Hematopoietic multipotent progenitor cell treated with erythropoietin and hydrocortisone succinate and interleukin-3 and kit ligand, for 4 days (in vitro differentiated cells): ENCODE measurements at places on chromosomes 7 and 10.

- DNase-seq = no peak
Observed at GRCh38 chr7:138208864-138209263, 132.6 kb downstream of the AKR1D1 start.

DNA sequence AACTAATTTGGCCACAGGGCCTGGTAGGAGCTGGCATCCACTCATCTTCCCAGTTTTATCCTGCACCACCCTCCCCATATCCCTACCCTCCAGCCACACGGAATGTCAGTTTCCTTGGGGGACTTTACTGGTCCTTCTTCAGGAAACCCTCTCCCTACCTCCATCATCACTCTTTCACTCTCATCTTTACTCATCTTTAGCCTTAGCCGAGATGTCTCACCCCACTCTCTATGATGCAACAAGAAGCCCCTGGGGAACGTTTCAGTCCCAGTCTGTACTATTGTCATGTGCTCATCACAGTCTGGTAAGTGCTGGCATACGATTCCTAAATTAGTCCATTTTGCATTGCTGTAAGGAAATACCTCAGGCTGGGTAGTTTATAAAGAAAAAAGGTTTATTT is 34.9 kb upstream of the TMEM248 start:
- no peak for DNase-seq

GRCh38 chr7:25600262-25600920 is 372.1 kb upstream of the NPVF start:
- no peak for DNase-seq

DNA sequence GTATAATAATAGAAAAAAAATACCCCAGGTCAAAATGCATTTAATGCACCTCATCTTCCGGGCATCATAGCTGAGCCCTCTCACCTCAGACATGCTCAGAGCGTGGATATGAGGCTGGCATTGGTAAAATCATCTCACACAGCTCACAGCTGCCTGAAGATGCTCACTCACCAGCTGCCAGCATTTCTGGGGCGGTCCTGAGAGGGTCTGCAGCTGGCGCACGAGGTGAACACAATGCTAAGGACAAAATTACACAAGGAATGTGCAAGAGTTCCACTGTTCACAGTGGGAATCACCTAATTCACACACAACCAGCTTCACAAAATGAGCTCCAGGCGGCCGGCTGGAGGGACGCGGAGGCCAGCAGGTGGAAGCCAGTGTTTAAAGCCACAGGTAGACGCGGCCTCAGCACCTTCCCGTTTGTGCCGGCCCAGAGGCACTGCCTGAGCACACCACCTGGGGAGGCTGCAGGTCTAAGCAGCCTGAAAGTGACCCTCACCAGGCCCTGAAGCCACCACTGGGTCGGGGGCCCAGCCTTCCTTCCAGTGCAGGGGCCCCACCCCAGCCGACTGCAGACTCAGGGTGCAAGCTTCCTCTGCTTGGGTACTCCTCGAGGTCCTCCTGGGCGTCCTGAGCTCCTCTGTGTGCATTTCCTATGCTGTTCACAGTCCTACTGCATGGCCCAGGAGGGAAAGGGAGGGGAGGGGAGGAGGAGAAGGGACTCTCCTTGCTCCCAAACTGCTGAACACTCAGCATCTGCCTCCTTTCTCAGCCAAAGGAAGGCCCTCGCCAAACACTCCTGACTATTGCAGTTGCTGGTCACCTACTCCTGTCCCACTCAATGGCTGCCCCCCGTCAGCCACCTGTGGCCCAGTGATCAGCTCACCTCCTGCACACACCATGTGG is 61.2 kb upstream of the FAM20C start:
- DNase-seq = no peak

DNA sequence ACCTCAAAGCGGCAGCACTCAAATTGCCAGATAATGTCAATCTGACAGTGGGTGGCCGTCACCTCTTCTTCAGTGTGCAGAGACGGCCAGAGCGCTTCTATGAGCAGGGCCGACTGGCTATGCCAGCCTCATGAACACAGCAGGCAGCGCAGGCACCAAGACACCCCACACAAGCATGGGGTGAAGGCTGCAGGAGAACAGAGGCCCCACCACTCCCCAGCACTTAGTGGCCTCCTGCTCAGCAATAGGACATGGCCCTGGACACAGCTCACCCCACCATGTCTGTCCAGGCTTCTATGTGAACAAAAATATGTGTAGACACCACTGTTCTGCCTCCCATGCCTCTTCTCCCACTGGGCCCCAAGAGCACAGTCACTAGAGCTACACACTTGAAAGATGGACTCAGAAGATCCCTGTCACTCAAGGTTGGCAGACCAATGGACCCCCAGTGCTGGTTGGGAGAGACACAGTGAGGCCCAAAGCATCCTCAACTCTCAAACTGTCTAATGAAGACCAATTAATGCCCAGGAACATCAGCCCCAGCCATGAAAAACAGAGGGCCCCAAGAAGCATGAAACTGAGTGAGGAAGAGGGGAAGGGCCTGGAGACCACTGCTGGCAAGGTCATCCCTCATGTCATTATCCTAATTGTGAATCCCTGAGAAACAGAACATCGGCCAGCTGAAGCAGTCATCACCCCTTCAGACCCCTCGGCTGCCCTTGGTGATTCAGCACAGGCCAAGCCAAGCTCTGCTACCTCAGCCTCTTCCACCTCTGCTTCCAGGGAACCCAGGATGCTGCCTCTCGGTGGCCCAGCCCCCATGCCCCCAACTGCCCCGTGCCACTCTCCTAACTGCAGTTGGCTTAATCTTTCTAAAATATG is 77.7 kb downstream of the GRID1 start:
- no peak for DNase-seq

DNA sequence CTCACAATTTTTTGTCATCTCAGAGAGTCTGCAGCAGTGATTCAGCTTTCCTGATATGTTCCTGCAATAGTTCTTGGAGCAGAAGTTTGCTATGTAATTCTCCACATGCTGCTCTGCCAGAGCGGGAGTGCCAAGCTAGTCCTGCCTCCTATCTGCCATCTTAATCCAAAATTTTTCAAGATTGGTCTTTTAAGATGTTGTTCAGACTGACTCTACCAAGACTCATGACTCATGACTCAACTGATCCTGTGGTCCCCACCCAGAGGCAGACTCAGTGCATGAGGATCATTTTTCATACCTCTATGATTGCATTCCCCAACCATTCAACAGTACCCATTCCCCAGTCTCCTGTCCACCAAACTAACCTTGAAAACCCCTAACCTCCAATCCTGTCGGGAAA is 470.8 kb downstream of the INHBA start:
- DNase-seq = no peak

- no peak for DNase-seq
Observed at GRCh38 chr10:5631936-5632335, 34.5 kb downstream of the ASB13 start.

GRCh38 chr7:102165136-102165535 is 121.5 kb upstream of the SH2B2 start:
- no peak for DNase-seq

DNA sequence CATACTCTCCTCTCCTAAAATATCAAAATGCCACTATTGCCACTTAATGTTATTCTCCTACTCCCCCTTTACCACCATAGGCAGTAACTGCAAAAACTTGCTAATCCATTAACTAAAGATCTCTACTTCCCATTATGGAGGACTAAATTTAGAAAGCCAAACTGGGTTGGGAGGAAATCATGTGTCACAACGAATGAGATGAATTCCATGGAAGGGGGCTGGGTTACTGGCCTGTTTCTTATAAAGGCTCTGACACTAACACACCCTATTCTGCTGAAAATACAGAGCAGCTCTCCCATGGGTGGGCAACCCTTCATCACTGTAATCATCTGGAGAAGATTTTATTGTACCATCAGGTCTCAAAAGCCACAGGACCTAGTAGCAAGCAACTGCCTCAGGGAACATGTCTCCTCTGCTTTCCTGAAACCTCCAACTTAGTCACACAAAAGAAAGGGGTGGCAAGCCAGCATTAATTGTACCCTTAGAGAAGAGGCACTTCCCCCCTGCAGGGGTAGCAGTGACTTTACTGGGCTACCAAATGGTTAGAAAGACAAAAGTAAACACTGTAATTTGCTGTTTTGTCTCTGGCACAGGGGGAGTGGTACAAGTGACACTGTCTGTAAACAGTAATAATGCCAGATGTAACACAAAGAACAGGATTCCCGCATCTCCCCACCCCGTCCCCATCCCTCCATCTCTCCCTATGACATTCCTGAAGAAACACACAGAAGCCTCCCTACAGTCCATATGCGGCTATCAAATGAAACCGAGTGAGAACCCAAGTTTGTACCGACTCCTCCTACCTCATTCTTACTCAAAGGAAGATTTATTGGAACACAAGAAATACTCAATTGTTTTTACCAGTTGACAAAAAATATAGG is 81.6 kb downstream of the ARMH3 start:
- peak; percentile 44 for DNase-seq

GRCh38 chr7:116417593-116418345 is 81.8 kb upstream of the CAV2 start:
- peak; percentile 49 for DNase-seq

DNA sequence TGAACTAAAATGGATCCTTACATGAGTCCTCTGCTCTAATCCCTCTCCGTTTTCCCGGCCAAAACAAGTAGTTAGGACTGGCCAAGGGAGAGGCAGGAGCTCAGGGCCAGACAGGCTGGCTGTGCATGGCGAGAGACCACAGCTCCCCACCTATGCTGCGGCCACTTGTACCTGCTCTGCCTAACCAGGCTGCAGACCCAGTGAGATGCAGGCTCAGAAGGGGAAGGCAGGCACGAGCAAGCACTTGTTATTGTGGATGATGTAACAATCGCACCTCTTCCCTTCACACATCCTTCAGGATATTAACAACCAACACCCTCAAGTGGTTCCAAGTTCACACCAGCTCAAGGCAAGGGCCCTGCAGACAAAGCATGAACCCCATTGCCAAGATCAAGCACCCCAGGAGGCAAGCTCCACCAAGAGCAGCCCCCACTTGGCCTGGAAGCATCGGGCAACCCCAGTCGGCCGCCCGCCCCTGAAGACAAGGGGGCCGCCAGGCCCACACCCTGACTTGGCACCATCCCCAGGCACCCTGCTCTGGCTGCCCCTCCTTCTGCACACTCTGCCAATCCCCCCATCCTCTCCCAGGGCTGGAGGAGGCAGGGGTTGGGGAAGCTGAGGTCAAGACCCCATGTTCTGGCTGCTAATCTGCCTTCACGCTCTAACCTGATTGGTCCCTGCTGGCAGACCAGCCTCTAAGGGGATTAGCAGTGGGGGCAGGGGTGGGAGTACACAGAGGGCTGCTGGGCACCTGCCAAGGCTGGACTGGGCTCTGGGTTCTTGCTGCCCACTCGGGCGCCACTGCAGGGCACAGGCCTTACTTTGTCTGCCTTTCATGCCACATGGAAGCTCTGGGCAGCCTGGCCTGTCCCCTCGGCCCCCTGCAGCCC is 111.3 kb downstream of the SLIT1 start:
- DNase-seq = no peak

DNA sequence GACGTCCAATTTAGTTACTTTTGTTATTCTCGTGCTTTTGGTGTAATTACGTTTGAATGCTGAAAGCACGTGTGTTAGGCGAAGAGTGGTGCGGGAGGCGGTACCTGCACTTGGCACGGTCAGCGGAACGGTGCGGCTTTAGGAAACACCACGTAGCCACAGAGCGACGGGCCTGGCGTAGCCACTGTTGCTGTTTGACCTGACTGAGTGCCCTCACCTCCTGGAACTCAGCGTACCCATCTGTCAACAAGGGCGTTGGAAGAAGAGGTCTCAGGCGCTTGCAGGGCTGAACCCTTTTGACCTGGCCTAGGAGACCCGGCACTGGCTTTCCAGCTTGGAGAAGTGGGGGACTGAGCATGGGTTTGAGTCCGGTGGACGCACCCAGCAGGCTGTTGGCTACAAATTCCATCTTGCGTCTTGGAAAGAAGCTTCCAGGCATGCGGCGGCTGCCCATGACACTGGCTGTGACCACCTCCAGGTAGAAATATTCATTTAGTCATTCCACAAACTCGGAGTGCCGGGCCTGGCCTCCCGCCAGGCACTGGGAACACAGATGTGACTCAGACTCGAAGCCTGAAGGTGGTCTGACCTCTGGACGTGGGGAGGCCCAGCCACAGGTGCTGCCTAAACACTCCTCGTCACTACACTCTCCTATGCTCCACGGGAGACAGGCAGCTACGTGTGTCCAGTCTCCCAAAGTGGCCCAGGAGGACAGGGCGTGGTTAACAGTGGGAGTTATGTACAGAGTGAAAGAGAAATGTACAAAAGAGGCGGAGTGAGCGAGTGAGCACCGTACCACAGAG is 22.2 kb downstream of the FAM20C start:
- DNase-seq = no peak

- DNase-seq = no peak
Observed at GRCh38 chr10:3879073-3879472, 94.1 kb upstream of the KLF6 start.

- DNase-seq = peak; percentile 68
Observed at GRCh38 chr7:1160670-1161021, 650 bp upstream of the ZFAND2A start.

GRCh38 chr10:69362471-69362954 is 54.2 kb downstream of the TACR2 start:
- DNase-seq = no peak

- peak; percentile 54 for DNase-seq
Observed at GRCh38 chr10:18607503-18608378, 43.6 kb downstream of the NSUN6 start.

- no peak for DNase-seq
Observed at GRCh38 chr7:131642429-131642828, 86.0 kb upstream of the PODXL start.

DNA sequence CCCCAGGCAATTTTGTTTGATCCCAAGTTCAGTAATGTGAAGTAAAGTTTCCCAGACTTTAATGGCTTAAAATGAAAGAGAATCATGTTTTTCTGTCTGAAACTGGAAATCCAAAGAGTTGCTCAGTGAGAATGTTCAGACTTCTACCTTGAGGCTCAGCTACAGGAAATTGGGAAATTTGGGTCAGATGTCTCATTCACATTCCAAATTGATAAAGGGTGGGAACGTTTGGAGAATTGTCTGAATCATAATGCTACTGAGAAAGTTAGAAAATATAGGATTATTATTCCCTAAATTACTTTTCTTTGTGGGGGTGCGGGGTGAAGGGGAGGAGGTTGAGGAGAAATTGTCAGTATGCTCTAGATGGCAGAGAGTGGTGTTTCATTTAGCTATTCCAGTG is 773.9 kb downstream of the LRMDA start:
- DNase-seq = no peak

GRCh38 chr10:89296220-89296648 is 5.6 kb upstream of the IFIT2 start:
- DNase-seq = peak; percentile 70

DNA sequence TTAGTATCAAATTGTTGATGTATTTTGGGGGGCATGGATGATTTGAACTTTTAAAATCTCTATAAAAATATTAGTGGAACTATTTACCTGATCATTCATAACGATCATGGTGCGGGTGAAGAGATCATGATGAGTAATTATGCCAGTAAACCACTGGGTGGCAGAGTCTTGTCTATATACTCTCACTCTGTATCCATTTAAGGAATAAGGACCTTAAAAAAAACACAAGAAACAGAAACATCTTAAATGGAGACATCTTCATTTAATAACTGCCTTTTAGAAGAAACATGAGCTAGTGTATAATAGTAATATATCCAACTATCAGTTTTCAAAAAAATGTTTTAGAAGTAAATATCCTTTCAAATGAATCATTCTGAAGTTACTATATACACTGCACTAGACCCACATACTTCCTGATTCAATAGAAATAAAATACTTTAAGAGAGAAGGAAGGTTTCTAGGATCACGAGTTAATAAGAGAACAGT is 84.0 kb downstream of the NRBF2 start:
- DNase-seq = peak; percentile 83

GRCh38 chr10:80452640-80453039 is 1.5 kb upstream of the TSPAN14 start:
- no peak for DNase-seq
